Activated naive CD8-positive, alpha-beta T cell treated with anti-CD3 and anti-CD28 coated beads, Interleukin-2, amount 10 ng/mL, durations not matched to agents 7 days and 5 days (primary cell): ENCODE measurements at places on chromosomes 2 and 18. TPM values are rescaled to one million over a fixed set of nuclear protein-coding genes. Genes with fewer than 3 reads are reported as not detected.

DNA sequence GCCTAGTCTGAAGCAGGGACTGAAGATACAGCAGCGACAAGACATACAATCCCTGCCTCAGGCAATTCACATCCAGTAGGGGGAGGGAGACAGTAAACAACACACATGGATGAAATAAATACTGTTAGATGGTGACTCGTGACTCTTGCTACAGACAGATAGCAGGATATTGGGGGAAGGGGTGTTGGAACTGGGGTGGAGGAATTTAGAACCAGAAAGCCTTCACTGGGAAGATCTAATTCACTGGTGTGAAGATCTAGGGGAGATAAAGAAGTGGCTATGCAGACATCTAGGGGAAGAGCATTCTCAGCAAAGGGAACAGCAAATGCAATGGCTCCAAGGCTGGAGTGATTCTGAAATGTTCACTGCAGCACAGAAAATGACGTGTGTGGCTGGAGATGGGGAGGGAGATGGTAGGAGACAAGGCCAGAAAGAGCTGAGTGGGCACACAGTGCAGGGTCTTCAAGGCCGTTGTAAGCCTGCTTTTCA is 52.6 kb upstream of the TMEM163 start:
- DNase-seq, result no peak
- no peak overlapping the region for H3K27ac ChIP-seq
- no peaks in the 10 kb centered on the region for H3K4me1 ChIP-seq
- H3K27me3 ChIP-seq, result no peaks in the 10 kb centered on the region

DNA sequence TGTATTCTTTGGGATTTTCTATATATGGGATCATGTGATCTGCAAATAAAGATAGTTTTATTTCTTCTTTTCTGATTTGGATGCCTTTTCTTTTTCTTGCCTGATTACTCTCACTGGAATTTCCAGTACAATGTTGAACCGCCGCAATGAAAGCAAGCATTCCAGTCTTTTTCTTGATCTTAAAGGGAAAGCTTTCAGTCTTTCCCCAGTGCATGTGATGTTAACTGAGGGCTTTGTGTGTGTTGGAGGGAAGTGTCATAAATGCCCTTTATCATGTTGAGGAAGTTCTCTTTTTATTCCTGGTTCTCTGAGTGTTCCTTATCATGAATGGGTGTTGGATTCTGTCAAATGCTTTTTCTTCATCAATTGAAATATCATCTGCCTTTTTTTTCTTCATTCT is 16.9 kb upstream of the CYBRD1 start:
- peaks cover 5% of the 10 kb centered on the region for H3K27me3 ChIP-seq
- H3K4me1 ChIP-seq, result peaks cover 3% of the 10 kb centered on the region
- no peak for DNase-seq

GRCh38 chr18:42588786-42589185 is 526.7 kb downstream of the RIT2 start:
- H3K36me3 ChIP-seq, result no peaks in the 10 kb centered on the region
- no peak overlapping the region for H3K4me3 ChIP-seq
- H3K27ac ChIP-seq, result no peak overlapping the region
- DNase-seq, result no peak

HOXD8 gene
- not detected for total RNA-seq

DSC3 gene
- not detected for total RNA-seq

LYG1 gene
- 2.5 TPM for total RNA-seq
